Occipital lobe (tissue), 3 donors: ENCODE measurements at places on chromosomes 11 and 22.

GRCh38 chr11:28259177-28259843 lies 151.1 kb downstream of the METTL15 start:
- DNase-seq, result no peak

DNA sequence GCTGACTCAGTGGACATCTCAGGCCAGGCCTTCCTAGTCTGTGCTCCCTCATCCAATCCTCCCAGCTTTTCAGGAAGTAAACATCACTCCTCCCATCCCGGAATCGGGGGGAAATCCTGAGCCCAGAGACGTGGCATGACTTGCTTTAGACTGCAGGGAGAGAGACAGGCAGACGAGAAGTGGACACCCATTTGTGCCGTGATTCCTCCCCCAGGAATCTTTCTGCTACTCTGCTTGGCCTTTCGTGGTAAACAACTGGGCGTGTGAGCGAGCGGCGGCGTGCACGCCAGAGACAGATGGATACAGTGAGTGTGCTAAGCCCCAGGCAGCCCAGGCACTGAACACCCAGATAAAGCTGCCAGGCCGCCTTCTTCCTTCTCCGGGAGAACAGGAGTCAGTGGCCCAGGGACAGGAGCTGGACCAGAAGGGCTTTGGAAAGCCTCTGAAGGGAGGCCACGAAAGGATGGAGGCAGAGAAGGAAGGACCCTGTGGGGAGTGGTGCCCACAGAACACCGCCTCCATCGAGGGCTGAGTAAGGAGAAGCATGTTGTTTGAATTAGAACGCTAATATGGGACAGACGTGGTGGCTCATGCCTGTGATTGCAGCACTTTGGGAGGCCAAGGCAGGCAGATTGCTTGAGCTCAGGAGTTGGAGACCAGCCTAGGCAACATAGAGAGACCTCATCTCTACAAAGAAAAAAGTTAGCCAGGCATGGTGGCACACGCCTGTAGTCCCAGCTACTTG lies 53.0 kb upstream of the PRR5 start:
- DNase-seq, result no peak

DNA sequence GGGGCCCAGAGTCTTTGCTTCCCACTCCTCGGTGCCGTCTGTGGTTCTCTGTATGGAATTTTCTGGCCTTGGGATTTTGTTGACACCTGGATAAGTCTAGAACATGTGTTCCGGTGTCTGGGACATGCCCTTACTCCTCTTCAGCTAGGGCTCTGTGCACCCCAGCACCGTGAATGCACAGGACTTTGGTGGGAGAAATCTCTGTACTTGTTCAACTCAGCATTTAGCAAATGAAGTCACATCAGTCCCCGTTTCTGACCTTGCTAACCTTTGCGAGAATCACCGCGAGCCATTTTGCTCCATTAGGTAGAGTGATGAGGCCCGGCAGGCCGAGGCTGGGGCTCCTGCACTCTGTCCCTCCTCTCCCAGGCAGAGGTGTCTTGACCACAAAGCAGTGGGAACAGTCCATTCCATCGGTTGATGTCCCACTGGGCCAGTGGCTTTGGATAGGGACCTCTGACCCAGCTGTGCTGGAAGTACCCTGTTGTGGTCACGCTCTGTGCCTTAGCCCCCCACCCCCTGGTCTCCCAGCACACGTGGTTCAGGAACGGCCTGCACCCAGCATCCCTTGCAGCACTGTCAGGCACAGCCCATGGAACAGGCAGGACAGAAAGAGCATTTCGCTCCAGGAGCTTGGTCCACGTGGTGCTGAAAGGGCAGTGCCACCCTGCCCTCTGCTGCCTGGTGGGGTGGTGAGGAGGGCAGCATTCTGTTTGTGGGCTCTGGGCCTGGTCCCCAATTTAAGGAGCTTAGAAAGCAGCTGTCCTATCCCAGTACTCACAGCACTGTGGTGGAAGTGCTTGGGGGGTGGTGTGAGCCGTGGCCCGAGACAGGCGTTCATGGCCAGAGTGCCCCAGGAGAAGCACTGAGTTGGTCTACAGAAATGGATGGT lies 73.4 kb downstream of the MED15 start:
- DNase-seq, result no peak

GRCh38 chr11:62896049-62896448 lies 15.4 kb downstream of the SLC3A2 start:
- no peak for DNase-seq

GRCh38 chr11:9726321-9727022 lies 62.6 kb downstream of the SWAP70 start:
- DNase-seq, result no peak
